Activated T-cell treated with anti-CD3 and anti-CD28 coated beads, Interleukin-2, amount 50 U/mL, for 4 hours (primary cell): ENCODE measurements at places on chromosomes 13 and 19. TPM values are rescaled to one million over a fixed set of nuclear protein-coding genes. Genes with fewer than 3 reads are reported as not detected.

- no peak for DNase-seq
These were observed 1257.5 kb upstream of the ATXN8OS start for GRCh38 chr13:68850160-68850559.

GRCh38 chr19:33758541-33759013 lies 38.1 kb upstream of the KCTD15 start:
- no peak for DNase-seq

DNA sequence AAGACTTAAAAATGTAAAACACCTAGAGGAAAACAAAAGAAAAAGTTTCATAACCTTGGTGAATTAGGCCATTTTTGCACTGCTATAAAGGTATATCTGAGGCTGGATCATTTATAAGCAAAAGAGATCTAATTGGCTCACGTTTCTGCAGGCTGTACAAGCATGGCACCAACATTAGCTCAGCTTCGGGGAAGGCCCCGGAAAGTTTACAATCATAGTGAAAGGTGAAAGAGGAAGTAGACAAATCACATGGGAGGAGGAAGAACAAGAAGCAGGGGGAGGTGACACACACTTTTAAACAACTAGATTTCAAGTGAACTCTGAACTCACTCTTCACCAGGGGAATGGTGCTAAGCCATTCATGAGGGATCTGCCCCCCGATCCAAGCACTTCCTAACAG lies 1358.5 kb upstream of the PCDH9 start:
- DNase-seq: no peak

GRCh38 chr13:80036845-80037504 lies 304.0 kb downstream of the SPRY2 start:
- no peak for DNase-seq

The PLK5 gene
- total RNA-seq: not detected

GRCh38 chr13:24613128-24613527 lies 67.1 kb upstream of the ATP12A start:
- DNase-seq: no peak

- DNase-seq: no peak
These were observed 331.6 kb downstream of the DLEU7 start for GRCh38 chr13:50511877-50512341.

The LIM2 gene
- total RNA-seq: 0.58 TPM

The APC2 gene
- 0.45 TPM for total RNA-seq

GRCh38 chr13:42396901-42397655 lies 125.1 kb downstream of the AKAP11 start:
- DNase-seq: no peak

The CACNG6 gene
- total RNA-seq: not detected

- DNase-seq: peak; percentile 9
These were observed 23.9 kb upstream of the OXGR1 start for GRCh38 chr13:97018029-97018819.

The S1PR4 gene
- total RNA-seq: 19.4 TPM

The SIGLEC5 gene
- total RNA-seq: 0.11 TPM

The ACP7 gene
- total RNA-seq: not detected

- no peak for DNase-seq
These were observed 5.7 kb upstream of the F10 start for GRCh38 chr13:113116871-113117271.

The RFPL4A gene
- not detected for total RNA-seq
